ENCODE measurements at places on chromosomes 7 and 10.

DNA sequence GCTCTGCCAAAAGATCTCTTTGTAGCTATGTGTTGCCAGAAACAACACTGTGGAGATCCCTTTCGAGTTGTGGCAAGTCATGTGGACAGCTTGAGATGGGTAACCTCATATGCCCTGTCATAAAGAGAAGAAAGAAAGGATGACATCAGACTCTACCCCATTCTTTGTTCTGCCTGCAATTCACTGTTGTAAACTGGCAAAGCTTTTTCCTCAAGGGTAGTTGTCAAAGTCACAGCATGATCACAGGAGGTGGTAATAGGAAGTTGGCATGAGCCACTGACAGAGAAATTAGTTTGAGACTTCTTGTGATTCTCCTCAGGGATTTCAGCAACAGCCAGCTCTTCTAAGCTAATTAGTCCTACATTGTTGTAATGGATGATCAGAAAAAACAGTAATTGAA, 19.4 kb upstream of the MINDY3 start:
- peak; percentile 20 for DNase-seq

GRCh38 chr7:157281221-157281998, 55.4 kb upstream of the DNAJB6 start:
- DNase-seq, result no peak

DNA sequence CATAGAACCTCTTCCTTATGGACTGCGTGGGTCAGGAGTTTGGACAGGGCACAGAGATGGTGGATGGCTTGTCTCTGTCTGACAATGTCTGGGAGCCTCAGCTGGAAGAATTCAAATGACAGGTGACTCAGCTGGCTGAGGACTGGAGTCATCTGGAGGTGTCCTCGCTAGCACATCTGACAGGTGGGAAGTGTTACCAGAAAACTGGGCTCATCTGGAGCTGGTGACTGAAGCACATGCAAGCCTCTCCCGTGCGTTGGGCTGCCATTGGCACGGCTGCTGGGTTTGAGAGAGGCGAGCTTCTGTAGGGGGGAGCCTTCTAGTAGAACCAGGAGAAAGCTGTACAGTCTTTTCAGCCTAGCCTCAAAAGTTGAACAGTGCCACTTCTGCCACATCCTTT, 71.0 kb downstream of the CELF2 start:
- no peak for DNase-seq

DNA sequence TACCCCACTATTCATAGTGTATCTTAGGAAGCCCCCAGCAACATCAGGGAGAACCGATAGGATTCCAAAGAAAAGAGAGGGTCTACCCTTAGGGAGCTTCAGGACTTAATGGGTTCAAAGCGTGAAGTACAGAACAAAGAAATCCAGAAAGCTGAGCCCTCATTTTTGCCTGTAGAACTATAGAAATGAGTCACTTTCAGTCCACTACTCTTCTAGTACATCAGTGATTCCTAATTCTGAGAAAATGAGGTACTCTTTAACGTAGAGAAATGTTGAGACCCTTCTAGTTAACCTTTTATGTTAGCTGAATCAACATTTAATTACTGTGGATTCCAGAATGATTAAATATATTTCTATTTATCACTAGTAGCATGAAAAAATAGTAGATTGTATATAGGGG, 1.8 kb downstream of the TDRD1 start:
- DNase-seq, result no peak

DNA sequence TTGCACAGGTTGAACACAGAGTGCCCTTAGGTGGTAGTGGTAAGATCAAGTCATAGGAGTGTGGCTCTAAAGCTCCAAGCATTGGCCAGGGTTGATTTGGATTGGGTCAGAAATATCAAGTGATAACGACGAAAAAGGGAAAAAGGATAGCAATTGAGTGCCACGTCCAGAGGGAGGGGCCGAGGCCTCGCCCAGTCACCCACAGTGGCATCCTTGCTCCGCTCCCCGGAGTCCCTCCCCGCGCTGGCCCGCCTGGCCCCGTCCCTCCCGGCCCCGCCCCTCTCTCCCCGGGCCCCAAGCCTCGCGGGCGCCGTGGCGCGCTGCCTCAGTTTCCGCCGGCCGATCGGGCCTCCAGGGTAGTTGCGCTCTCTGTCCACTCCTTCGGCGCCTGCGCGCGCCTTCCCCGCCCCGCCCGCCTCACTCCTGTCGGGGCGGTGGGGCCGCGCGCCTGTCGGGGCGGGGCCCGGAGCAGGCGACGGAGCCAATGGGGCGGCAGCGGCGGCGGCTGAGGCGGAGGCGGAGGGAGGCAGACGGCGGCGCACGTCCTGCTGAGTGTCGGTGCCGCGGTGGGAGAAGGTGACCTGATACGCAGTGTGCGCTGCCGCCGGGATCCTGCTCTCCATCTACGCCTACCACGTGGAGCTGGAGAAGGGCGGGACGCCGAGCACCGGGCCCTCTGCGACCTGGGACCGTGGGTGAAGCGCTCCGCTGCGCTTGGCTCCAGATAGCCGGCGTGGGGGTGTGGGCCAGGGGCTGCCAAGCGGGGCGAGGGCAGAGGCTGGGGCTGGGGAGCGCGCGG, 209.1 kb upstream of the ZNF722 start:
- peak; percentile 12 for DNase-seq

DNA sequence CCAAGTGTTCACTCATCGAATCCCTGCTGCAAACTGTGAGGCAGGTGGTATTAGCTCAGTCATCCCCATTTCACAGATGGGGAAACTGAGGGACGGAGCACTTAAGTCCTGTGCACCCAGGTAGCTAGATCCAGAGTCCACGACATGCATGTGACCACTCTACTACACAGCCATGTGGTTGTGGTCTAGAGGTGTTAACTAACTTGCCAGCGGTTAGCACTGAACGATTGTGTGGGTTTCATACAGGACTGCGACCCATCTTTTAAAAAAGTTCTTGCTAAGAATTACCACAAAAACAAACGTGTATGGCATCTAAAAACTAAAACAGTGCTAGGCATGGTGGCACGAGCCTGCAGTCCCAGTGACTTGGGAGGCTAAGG, 16.1 kb upstream of the ABCC2 start:
- DNase-seq, result no peak

- DNase-seq, result no peak
Observed at GRCh38 chr7:104124469-104124868, 83.3 kb downstream of the ORC5 start.

GRCh38 chr7:68276725-68277124, 1280.1 kb downstream of the TYW1 start:
- no peak for DNase-seq

- no peak for DNase-seq
Observed at GRCh38 chr10:116263870-116264655, 8.9 kb downstream of the GFRA1 start.

- DNase-seq, result no peak
Observed at GRCh38 chr10:30820261-30820991, 190.9 kb upstream of the LYZL2 start.

GRCh38 chr7:101900103-101900502, 82.7 kb downstream of the CUX1 start:
- no peak for DNase-seq

- peak; percentile 47 for DNase-seq
Observed at GRCh38 chr10:88642963-88643362, 21.3 kb upstream of the LIPF start.

DNA sequence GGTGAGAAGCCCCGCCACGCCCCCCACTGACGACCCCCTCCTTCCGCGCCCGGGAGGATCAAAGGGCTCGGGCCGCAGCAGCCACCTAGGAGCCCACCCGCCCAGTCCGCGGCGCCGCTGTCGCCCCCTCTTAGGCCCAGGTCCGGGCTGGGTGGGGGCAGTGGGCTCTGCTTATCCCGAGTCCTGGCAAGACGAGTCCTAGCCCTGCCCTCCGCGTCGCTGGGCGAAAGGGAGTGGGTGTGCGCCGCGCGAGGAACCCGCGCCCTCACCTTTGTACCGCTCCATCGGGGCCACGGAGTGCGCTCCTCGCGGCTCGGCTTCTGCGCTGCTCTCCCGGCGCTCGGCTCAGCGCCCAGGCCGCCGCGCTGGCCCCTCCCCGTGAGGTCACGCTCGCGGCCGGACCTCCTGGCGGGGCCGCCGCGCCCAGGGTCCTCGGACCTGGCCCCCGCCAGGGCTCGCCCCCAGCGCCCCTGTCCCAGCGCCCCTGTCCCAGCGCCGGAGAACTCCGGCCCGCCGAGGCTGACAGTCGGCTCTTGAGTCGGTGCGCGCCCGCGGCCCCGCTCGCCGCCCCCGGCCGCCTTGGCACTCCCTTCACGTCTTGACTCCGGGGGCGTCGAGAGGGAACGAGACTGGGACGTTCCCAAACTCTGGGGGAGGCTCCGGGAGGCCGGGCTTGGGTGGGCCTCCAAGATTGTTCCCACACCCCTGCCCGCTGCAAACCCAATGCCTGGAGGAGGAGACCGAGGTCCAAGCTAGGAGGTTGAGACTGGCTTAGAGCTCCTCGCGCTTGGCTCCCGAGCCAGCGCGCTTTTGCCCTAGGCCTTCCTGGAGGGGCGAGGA, at the start of gene AFAP1L2:
Gene AFAP1L2 (minus strand): TSS at position 332 of the 840 bp plus-strand sequence. CDS start 47 bp downstream, at position 285.
- DNase-seq, result peak; percentile 24

DNA sequence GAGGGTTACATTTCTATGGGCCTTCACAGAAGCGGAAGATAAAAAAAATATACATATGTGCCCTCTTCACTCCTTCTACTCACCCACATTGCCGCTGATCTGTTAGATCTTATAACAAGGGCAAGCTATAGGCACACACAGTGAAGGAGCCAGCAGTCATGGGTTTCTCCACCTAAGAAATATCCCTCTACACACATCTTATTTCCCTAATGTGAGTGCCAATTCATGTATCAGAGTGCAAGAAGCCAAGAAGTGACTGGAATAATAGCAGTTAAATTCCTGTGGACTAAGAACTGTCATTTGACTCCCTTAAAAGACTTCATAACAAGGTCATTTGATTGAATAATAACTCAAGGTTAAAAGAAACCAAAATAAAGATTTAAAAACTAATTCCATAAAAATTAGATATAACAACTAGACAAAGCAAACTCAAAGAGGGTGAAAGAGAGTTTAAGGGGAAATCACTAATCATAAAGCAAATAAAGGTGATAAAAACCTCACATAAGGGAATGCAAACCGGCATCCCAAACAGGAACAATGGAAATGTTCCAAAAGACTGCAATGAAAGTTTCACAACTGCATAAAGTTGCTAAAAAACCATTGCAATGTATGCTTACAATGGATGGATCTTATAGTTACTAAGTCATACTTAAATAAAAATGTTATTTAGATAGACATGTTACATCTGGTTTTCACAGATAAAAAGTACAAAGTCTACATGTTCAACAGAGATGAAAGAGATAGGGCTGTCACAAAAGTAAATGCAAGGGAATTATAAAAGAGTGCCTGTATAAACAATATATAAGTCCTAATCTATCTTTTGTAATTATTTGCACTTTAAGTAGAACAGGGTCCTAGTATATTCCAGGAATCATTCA, 42.8 kb downstream of the ARHGAP21 start:
- peak; percentile 52 for DNase-seq

DNA sequence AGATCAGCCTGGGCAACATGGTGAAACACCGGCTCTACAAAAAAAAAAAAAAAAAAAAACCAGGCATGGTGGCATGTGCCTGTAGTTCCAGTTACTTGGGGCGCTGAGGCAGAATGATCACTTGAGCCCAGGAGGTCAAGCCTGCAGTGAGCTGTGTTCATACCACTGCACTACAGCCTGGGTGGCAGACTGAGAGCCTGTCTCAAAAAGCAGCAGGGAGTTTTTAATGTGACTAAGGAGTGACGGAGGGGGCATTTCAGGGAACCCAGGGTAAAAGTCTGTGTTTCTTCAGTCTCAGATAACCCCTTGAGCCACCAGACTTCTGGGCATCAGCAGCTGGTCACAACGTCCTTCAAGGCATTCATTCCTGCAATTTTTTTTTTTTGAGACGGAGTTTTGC, 2.2 kb upstream of the C10orf95 start:
- no peak for DNase-seq

DNA sequence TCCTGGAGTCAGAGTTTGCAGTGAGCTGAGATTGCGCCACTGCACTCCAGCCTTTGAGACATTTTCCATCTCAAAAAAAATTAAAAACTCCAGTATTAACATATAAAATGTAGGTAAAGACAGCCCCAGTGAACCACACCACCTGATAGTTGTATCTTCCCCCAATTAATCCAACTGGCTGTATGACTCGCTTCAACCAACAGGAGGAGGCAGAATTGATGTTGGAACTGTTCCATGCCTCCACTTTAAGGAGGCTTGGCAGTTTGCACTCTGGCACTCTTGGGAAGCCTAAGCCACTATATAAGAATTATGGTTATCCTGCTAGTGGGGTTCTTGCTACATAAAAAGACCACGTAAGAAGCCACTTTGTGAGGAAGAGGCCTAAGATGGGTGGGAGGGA, 72.7 kb downstream of the STK17A start:
- no peak for DNase-seq

DNA sequence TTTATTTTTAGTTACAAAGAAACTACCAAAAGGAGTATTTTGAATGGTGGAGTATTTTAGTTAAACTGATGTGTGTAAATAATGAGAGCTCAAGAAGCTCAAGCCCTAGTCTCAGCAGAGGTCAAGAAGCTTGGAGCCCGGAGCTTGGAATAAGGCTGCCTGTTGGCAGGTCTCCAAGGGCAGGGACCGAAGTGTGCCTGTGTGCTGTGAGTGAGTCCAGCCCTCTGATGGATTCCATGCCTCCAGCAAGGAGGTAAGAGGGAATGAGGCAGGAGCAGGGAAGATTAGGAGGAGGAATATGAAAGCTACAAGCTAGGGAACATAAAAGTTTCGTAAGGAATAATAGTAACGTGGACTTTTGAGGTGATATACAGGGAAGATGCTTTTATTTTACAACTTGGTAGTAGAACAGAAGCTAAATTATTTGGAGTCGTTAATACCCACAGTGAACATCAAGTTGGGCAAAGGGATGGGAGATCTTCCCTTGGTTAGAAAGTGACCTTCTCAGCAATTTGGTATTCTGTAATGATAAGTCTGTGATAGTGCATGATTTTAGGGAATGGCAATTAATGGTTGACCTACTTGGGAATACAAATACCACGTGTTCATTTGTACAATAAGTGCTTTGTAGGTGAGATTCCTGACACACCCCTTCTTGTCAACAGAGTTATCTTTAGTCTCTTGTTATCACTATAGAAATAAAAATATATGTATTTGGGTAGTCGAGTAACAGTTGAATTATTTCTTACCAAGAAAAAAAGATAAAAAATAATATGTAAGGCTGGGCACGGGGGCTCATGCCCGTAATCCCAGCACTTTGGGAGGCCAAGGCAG, 4.6 kb downstream of the SEC23IP start:
- no peak for DNase-seq

- DNase-seq, result no peak
Observed at GRCh38 chr7:52695973-52696595, 339.3 kb upstream of the POM121L12 start.

DNA sequence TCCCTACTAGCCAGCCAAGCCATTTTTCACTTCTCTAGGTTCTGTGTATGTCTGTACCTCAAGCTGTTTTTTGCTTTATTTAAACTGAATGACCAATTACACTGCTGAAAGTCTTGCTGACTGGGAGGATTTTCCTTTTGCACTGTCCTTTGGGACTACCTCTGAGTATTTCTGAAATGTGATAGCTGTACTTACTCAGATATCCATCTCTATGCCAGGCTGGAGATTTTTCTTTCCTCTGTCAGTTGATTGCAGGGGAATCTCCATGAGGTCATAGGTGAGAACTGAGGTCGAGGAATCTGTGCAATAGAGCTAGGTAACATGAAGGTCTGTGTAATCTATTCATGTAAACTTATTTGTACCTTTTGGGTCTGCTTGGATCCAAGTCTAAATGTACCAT, 38.9 kb upstream of the ANKRD1 start:
- DNase-seq, result no peak

- DNase-seq, result no peak
Observed at GRCh38 chr10:79024296-79024695, 44.5 kb upstream of the ZMIZ1 start.
